ENCODE measurements at places on chromosomes 4 and X.
A peak's percentile ranks its signal among the peaks of the same experiment; 100 is the strongest.

DNA sequence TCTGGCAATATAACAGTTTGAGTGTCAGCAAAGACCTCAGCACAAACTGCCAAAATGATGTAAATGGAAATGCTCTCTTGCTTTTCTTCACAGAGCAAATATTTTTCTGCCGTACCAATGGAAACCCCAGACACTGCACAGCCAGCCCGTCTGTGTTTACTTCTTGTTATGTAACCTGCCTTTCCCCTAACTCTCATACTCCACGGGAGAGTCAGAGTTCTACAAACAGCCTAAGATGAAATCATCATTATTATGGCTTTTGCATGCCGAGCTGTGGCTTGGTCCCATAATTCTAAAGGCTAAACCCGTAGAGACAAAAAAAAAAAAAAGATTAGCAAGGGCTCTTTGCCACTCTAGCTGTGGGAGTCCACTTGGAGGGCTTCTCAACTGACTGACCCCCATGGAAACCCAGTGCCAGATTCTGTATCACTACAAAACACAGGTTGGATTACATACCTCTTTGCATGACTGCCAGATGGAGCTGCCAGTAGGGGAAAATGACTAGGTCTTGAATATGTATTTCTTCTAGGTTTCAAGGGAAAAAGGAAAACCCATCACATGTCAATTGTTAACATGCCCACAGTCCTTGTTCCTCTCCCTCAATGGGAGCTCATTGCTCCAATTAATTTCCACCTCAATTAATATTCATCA, 197.2 kb upstream of the CNKSR2 start:
- no peak for DNase-seq

DNA sequence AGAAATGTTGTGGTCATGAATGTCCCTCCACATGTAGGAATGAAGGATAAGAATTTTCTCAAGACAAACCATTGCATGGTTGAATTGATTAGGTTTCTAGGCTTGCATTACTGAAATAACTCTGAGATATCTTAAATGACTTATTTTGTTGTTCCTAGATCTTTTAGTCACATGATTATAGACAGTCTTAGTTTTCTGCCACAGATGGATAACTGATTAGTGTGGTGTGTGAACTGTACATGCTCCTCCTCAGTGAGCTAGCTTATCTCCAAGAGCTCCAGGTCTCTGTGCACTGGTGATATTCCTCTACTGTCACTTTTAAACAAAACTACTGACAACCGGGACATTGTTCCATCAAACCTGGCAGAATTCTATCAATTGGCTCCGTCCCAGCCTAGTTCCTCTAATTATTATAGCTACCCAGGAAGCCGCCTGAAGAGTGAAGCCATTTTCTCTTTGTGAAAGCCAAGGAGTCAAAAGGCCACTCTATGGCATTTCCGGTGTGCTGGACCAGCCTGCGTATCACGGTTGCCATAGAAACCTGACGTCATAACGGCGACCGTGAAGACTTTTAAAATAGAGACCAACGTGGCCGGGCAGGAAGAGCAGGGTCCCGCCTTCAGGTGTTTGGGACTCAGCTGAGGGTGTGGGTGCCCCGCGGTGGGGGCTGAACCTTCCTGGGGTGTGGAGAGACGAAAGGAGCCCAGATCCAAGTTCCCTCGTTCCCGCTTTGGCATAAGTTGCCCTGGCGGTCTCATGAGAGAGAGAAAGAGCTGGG, 28.1 kb downstream of the BEX3 start:
- peak; percentile 70 for DNase-seq

- peak; percentile 48 for DNase-seq
Measured at GRCh38 chr4:89434364-89434988, 126.9 kb upstream of the GPRIN3 start.

GRCh38 chr4:183171484-183172267, 72.6 kb downstream of the WWC2 start:
- no peak for DNase-seq

DNA sequence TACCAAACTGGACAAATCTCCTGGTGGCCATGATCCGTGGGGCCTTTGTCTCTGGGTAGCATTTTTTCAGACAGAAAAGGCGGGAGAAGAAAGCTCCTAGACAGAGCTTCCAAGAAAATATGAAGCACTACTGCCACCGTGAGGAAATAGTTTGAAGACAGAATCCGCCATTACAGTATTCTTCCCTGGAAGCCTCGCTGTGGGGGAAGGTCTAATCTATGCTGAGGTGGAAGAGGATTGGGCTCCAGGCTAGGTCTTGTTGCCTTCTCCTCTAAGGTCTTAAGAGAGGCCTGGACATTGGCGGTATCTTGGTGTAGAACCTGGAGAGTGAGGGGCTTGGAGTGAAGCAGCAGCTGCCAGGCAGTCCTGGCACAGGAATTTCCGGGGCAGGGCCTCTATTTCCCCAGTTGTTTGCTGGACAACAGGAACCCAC, 218.9 kb downstream of the OR13H1 start:
- no peak for DNase-seq

- DNase-seq, result no peak
Measured at GRCh38 chr4:133152831-133153481, 3.9 kb downstream of the PCDH10 start.

- DNase-seq, result no peak
Measured at GRCh38 chr4:61407642-61408618, 207.8 kb downstream of the ADGRL3 start.

GRCh38 chr4:2798399-2799223, 5.7 kb downstream of the SH3BP2 start:
- no peak for DNase-seq

- DNase-seq, result no peak
Measured at GRCh38 chr4:82090717-82091116, 283.1 kb downstream of the HNRNPD start.

DNA sequence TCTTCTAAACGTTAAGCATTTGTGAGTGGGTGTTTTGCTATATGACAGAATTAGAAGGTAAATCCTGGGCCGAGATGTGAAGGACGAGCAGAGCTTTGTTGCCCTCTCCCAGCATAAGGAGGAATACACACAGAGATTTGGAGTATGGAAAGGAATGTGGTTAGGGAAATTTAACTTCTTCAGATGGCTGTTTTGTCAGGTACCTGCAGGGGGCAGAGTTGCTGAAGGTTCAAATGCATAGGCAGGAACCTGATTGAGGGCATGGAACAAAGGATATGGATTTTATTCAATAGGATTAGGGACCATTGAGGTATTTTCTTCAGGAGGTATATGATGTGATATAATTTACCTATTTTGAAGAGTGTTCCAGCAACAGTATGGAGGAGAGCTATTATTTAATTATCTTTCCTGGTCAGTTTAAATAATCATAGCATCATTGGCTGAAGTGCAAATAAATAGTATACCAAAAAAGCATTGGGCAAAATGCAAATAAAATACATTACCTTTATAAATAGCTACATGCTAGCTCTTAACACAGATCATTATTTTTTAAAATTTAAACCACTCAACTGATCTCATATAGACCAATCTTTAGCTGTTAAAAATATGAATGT, 143.6 kb downstream of the SLIT2 start:
- DNase-seq, result no peak

GRCh38 chr4:7511525-7511924, 76.8 kb upstream of the PSAPL1 start:
- DNase-seq, result no peak

- no peak for DNase-seq
Measured at GRCh38 chrX:12992544-12993118, 17.7 kb downstream of the TMSB4X start.

DNA sequence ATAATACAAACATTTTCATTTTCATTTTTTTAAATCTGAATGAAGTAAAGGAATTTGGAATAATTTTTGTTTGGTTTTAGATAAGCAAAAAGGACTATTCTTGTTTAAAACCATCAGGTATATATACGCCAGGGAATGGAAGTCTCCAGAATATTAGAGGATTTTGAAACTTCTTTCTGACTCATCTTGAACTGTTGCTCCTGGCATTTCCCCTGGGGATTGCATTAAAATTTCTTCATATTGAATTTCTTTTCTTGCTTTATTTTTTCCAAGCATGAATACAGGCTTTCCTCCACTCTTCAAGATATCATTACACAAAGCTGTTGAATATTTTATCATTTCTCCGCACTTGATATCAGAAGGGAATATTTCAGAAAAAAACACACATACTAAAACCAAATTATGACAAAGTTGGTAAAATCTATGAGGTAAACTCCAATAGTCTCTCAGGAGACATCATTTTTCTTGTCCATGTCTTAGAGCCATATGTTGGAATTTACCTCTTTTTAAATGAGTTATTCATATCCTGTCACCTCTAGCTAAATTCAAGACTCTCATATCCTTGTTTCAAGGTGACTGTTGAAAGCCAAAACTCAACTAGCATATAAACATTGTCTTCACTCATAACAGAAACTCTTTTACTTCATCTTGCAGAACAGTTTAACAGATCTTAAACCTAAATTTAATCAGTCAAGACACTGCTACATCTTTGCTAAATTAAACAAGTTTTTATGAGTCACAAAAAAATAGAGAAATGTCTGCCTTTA, 20.7 kb upstream of the CSN1S1 start:
- no peak for DNase-seq

DNA sequence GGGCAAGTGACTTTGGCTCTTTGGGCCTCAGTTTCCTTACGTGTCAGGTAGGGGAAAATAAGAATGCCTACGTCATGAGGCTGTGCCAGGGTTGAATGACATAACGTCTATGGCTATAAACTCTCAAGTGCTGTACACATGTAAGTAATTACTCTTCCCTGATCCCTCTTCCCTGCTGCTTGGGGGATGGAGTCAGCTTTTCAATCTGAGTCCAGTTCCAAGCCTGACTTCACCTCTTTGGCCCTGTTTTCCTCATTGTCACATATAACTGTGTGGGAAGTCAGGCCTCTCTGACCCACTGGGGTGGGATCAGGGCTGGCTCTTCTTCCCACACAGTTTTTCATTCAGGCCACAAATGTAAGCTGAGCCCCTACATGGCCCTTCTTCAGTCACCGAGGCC, 11.4 kb upstream of the CITED1 start:
- no peak for DNase-seq

- DNase-seq, result no peak
Measured at GRCh38 chr4:139528377-139529005, 27.5 kb downstream of the SETD7 start.

DNA sequence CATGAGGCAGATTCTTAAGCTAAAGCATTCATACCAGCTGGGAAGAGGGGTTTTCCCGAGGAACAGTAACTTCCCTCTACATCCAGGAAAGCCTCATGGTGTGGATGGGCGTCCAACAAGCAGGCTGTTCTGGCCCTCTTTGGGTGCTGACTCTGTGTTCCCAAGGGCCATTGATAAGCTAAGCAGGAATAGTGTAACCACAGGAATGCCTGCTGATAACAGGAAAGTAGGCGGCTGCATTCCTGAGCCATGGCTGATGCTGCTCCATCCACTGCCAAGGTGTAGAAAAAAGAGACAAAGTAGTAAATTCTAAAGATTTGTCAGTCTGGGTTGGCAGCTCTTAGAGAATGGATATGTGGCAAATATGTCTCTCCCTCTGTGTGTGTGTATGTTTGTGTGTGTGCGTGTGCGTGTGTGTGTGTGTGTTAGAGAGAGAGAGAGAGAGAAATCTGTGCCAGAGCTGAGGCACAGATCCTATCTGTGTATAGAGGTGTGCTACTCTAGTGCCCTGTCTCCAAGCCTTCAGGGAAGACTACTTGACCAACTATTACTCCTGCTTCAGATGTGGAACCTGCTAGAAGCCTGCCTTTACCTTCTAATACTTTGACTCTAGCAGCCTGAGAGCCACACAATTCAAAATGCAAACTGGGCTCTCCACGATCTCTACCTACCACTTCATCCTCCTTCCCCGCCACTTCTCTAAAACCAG, 353.1 kb upstream of the NR3C2 start:
- no peak for DNase-seq

All from foreskin melanocyte (primary cell).